Dermis microvascular lymphatic vessel endothelial cell (primary cell): ENCODE measurements at places on chromosomes 7 and 10. TPM values are rescaled to one million over a fixed set of nuclear protein-coding genes. Genes with fewer than 3 reads are reported as not detected.

TBC1D12 gene
- total RNA-seq = 12.7 and 21.4 TPM in 2 replicates

HOXA9 gene
- total RNA-seq = 3.2 and 4.7 TPM in 2 replicates

TAS2R4 gene
- 0.26 and 0.51 TPM in 2 replicates for total RNA-seq

CAMK2G gene
- total RNA-seq = 20.9 and 24.8 TPM in 2 replicates

CALN1 gene
- 0.13 and 0.89 TPM in 2 replicates for total RNA-seq

PAX4 gene
- not detected in 2 replicates for total RNA-seq

ACSL5 gene
- 34.4 and 59.9 TPM in 2 replicates for total RNA-seq

SPDYE18 gene
- 0.26 and 0.38 TPM in 2 replicates for total RNA-seq
